ENCODE measurements at places on chromosomes 3 and 15.

- peak overlapping the region; percentile 99 for H3K4me3 ChIP-seq
- peaks cover 47% of the 10 kb centered on the region for H3K4me1 ChIP-seq
- DNase-seq: peak; percentile 43
- no peaks in the 10 kb centered on the region for H3K27me3 ChIP-seq
- H3K27ac ChIP-seq: peak overlapping the region; percentile 100
Observed at GRCh38 chr3:47283591-47284364, 1.0 kb downstream of the KLHL18 start.

DNA sequence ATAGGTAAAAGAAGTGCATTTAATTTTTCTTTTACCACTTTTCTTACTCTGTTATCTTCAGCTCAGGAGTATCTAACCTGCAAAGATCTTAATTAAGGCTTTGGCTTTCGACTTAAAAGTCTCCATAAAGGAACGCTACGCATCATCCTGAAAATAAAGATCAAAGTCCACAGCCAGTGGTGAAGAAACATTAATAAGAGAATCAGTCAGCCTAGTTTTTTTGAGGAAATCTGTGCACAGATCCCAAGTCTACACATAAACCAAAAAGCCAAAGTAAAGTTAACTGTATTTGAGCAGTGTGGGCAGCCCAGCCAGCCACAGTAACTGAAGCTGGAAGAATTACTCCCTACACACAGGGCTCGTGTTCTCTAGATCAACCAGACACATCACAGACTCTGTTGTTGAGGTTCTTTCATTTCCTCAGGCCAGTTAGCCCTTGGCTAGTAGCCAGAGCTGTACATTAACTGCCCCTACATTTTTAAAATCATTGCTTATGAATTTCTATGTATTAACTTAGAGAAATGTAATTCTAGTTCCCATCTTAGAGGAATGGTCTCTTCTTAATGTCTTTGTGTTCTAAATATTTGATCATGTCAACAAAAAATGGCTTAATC lies 6.9 kb downstream of the LRRC2 start:
- no peak for DNase-seq
- no peak overlapping the region for H3K27ac ChIP-seq
- peaks cover 26% of the 10 kb centered on the region for H3K4me1 ChIP-seq
- peak overlapping the region; percentile 77 for H3K4me3 ChIP-seq
- H3K36me3 ChIP-seq: no peaks in the 10 kb centered on the region

GRCh38 chr3:18080198-18080689 lies 337.8 kb upstream of the TBC1D5 start:
- H3K4me3 ChIP-seq: no peak overlapping the region
- H3K36me3 ChIP-seq: no peaks in the 10 kb centered on the region
- no peak for DNase-seq
- H3K27ac ChIP-seq: no peak overlapping the region
- no peaks in the 10 kb centered on the region for H3K4me1 ChIP-seq

DNA sequence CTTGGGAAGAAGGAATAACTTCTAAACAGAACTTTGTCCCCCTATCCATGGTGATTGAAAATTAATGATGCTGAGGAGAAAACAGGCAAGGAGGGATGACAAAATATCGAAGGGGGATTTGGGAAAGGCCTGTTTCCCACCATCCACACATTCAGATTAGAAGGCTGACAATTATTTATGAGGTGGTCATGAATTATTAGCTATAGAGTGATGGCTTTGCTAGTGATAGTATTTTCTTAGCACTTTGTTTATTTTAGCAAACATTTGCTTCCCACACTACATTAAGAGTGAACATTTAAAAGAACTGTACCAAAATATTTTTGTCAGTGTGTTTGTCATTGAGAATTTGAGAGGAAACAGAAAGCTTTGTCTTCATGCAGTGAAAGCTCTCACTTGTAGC lies 172.6 kb upstream of the PDZRN3 start:
- DNase-seq: no peak
- no peaks in the 10 kb centered on the region for H3K4me1 ChIP-seq
- no peaks in the 10 kb centered on the region for H3K27me3 ChIP-seq
- no peak overlapping the region for H3K4me3 ChIP-seq
- no peaks in the 10 kb centered on the region for H3K36me3 ChIP-seq

- DNase-seq: no peak
- H3K27me3 ChIP-seq: no peaks in the 10 kb centered on the region
- H3K4me1 ChIP-seq: peaks cover 43% of the 10 kb centered on the region
Observed at GRCh38 chr15:91021516-91022074, 799 bp downstream of the VPS33B start.

- DNase-seq: no peak
- H3K27me3 ChIP-seq: peaks cover 16% of the 10 kb centered on the region
- peaks cover 9% of the 10 kb centered on the region for H3K4me1 ChIP-seq
- H3K36me3 ChIP-seq: no peaks in the 10 kb centered on the region
Observed at GRCh38 chr3:148954981-148955380, 36.4 kb upstream of the GYG1 start.

DNA sequence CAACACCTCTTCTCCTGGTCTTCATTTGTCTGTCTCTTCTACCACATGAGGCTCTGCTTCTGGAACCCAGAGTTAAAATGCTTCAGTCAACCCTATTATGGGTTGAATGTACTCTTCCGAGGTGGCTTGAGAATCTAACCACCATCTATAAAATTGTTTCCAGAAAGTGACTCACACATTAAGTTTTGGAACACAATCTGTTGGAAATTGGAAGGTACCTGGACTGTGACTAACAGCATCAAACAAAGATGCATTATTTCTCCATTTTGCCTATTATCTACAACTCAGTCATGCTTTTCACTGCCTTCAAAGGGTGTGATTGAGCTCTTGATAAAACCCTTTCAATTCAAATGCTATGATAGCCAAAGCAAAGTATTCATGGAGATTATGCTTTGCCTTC lies 499.0 kb upstream of the SEMA6D start:
- no peak for DNase-seq
- H3K4me3 ChIP-seq: no peak overlapping the region
- no peaks in the 10 kb centered on the region for H3K27me3 ChIP-seq
- no peaks in the 10 kb centered on the region for H3K4me1 ChIP-seq

GRCh38 chr3:74861211-74861610 lies 246.8 kb upstream of the CNTN3 start:
- H3K27me3 ChIP-seq: no peaks in the 10 kb centered on the region
- DNase-seq: no peak
- H3K4me3 ChIP-seq: no peak overlapping the region
- H3K36me3 ChIP-seq: no peaks in the 10 kb centered on the region
- H3K4me1 ChIP-seq: no peaks in the 10 kb centered on the region

GRCh38 chr3:31105438-31106077 lies 211.1 kb upstream of the GADL1 start:
- H3K4me3 ChIP-seq: no peak overlapping the region
- H3K36me3 ChIP-seq: peaks cover 3% of the 10 kb centered on the region
- peaks cover 10% of the 10 kb centered on the region for H3K4me1 ChIP-seq

DNA sequence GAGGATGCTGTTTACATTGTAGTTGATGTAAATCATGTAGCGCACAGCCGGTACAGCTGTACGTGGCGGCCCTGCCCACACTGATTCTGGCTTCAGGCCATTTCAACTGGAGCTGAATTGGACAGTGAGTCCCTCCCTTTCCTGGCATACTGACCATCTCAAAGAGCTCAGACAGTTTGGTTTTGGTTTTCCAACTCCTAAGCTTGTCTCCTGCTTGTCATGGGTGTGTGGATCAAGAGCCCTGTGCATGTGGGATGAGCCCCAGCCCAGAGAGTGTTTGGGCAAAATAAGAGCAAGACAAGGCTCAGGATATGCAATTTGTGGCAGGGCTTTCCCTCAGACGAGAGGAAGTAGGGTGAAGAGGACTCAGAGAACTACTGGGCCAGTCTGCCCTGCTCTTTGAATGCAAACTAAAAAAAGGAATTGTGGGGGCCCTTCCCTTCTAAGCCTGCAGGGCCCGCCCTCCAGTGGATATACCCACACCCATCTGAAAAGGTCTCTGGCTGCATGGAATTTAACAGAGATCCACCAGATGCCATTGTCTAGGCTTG lies 13.3 kb downstream of the ITGA11 start:
- peaks cover 2% of the 10 kb centered on the region for H3K27me3 ChIP-seq
- H3K4me3 ChIP-seq: no peak overlapping the region
- H3K27ac ChIP-seq: no peak overlapping the region
- no peaks in the 10 kb centered on the region for H3K36me3 ChIP-seq
- H3K4me1 ChIP-seq: no peaks in the 10 kb centered on the region
- DNase-seq: no peak

DNA sequence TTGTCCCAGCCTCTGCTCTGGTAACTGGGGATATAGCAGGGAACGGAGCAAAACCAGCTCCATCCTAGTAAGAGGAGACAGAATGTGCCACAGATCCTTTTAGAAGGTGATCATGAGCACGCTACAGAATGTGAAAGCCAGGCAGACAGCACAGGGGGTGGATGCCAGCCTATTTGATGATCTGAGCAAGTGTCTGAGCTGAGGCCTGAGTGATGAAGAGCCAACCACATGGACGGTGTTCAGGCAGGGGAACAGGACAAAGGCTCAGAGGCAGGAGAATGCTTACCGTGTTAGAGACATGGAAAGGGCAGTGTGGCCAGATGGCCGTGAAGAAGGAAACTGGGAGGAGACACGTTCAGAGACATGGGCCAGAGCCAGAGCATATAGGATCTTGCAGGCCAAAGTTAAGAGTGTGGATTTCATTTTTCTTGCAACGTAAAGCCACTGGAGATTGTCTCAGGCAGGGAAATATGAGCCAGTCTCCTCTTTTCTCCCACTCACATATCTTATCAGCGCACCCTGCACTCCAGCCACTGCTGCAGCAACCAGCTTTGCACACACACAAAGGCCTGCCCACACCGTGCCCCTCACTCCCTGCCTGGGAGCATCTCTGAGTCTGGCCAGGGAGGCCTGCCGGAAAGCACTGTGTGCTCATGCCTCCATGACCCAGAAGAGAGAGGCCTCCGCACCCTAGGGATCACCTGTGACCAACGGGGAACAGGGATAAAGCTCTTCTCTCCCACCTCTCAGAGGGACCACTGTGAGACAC lies 20.1 kb downstream of the RAB43 start:
- H3K4me1 ChIP-seq: peaks cover 42% of the 10 kb centered on the region
- H3K27me3 ChIP-seq: no peaks in the 10 kb centered on the region

DNA sequence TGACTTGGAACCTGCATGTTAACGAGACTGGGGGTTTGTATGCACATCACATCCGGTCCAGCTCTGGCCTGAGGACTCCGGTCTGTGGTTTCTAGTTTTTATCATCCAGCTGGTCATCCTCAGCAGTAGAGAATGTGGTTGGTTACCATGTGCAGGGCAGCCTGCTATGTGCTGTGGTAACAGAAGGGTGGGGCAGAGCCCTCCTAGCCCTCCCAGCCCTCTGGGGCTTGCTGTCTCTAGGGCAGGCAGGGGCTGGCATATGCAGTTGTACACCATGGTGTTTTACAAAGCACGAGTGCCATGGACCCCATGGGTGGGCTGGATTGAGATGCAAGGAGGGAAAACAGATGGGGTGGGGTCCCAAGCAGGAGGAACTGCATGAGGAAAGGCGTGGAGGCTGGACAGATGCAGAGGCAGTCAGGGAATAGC lies 70.2 kb downstream of the APBA2 start:
- no peak overlapping the region for H3K27ac ChIP-seq
- no peaks in the 10 kb centered on the region for H3K27me3 ChIP-seq
- DNase-seq: no peak
- H3K4me1 ChIP-seq: peaks cover 51% of the 10 kb centered on the region
- peaks cover 10% of the 10 kb centered on the region for H3K36me3 ChIP-seq
- H3K4me3 ChIP-seq: no peak overlapping the region

GRCh38 chr15:78237146-78237545 lies 2.8 kb upstream of the ACSBG1 start:
- H3K4me3 ChIP-seq: no peak overlapping the region
- H3K27me3 ChIP-seq: peaks cover 2% of the 10 kb centered on the region
- no peak overlapping the region for H3K27ac ChIP-seq
- DNase-seq: no peak

- H3K27ac ChIP-seq: no peak overlapping the region
- no peak overlapping the region for H3K4me3 ChIP-seq
- H3K36me3 ChIP-seq: no peaks in the 10 kb centered on the region
- no peaks in the 10 kb centered on the region for H3K4me1 ChIP-seq
- no peak for DNase-seq
Observed at GRCh38 chr3:64728994-64729393, 41.2 kb upstream of the ADAMTS9 start.

DNA sequence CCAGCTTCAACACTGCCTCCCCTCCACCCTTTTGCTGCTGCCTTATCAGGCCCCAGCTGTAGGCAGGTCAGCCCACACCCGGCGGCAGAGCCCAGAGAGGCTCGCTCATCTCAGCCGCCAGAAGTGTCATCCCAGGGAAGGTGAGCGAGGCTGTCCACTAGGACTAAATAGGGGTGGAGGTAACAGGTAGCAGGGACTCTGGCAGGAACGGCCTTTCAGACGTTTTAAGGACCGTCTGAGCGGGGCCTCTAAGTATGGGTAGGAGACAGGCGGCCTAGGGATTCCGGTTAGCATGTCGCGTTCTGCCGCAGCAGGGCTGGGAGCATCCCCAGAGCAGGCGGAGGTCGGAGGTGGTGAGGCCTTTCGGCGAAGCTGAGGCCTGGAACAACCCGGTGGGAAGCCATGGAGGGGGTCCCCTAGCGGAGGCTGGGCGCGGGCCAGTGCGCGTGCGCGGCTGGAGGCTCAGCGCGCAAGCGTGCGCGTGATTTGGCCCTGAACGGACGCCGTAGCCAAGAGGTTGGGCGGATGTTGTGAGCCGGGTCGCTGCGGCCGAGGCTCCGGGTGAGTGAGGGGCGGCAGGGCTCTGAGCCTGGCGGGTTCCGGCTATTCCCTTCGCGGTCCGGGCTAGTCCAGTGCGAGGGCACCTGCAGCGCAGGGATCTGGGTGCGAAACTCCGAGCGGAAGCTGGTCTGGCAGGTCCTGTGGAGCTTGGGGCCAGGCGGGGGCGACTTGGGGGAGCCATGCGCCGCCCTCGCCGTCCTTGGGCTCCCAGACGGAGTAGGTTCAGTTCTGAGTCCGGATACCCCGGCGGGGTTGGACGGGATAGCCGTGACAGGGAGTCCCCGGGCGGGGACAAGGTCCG lies at the start of the genes MST1 and RNF123:
Gene MST1, minus strand, starts transcription at position 429 of the 862 bp plus-strand sequence. CDS start 783 bp downstream, outside the sequence.
Gene RNF123, plus strand, starts transcription at position 512 of the 862 bp plus-strand sequence. CDS start 1,609 bp downstream, outside the sequence.
- peaks cover 39% of the 10 kb centered on the region for H3K4me1 ChIP-seq
- no peaks in the 10 kb centered on the region for H3K27me3 ChIP-seq
- H3K27ac ChIP-seq: peak within 1 kb of the TSS; percentile 95
- peaks cover 2% of the 10 kb centered on the region for H3K36me3 ChIP-seq

DNA sequence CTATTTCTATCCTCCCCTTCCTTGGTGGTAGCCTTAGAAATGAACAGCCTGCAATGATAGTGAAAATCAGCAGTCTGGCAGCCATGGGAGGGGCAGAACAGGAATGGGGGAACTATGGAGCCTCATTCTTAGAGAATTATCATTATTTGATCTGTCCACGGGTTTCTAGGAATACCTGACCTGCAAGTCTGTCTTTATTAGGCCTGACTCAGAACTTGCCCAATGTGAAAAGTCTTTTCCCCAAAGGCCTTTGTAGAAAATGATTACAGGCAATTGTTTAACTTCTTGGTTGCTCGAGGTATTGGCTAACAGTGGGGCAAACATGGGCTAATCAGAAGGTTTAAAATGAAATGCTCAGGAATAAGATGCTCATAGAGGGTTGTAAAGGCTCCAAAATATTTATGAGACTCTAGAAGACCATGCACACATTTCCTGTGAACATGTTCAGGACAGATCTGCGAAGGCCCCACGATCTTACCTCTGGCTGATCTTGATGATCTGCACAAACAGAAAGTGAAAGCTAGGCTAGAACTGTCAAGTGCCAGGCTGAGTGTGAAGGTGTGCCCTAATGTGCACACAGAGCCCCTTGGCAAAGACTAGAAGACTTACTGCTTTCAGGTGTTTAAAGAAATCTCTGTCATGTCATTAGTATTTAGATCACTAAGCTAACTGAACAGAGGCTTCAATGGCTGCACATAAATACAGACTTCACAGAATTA lies 39.6 kb upstream of the LAMP3 start:
- peak overlapping the region; percentile 71 for H3K27ac ChIP-seq
- H3K27me3 ChIP-seq: no peaks in the 10 kb centered on the region
- H3K36me3 ChIP-seq: peaks cover 32% of the 10 kb centered on the region
- peak; percentile 65 for DNase-seq
- H3K4me3 ChIP-seq: peak overlapping the region; percentile 42

GRCh38 chr15:91202510-91203102 lies 102.5 kb downstream of the SV2B start:
- H3K4me3 ChIP-seq: no peak overlapping the region
- H3K27me3 ChIP-seq: peaks cover 10% of the 10 kb centered on the region
- no peaks in the 10 kb centered on the region for H3K4me1 ChIP-seq

Data from activated CD8-positive, alpha-beta T cell treated with anti-CD3 and anti-CD28 coated beads, Interleukin-2, amount 10 ng/mL, durations not matched to agents 7 days and 5 days (primary cell).